ENCODE measurements at places on chromosomes 3 and 15.

GRCh38 chr15:58748040-58748851, 1.3 kb downstream of the ADAM10 start:
- DNase-seq, result peak; percentile 30

- peak; percentile 28 for DNase-seq
Measured at GRCh38 chr3:100254168-100254777, 6.5 kb upstream of the TBC1D23 start.

- DNase-seq, result no peak
Measured at GRCh38 chr3:150023239-150023636, 52.5 kb upstream of the PFN2 start.

DNA sequence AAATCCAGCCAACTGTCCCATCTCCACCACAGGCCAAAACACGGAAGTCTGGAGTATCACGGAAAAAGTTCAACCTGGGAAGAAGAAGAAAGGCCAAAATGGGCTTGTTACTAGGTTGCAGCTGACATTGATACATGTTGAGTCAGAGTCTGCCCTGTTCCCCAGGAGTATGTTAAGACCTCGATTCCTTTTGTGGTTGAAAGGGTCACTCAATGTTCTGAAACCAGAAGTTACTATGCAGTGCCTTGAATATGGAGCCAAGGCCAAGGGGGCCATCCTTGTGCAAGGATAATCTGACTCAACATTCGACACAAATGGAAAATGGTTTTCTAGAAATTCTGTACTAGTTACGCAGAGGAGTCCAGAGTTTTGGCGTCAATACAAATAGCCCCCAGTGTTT, 104.2 kb downstream of the DGKG start:
- no peak for DNase-seq

DNA sequence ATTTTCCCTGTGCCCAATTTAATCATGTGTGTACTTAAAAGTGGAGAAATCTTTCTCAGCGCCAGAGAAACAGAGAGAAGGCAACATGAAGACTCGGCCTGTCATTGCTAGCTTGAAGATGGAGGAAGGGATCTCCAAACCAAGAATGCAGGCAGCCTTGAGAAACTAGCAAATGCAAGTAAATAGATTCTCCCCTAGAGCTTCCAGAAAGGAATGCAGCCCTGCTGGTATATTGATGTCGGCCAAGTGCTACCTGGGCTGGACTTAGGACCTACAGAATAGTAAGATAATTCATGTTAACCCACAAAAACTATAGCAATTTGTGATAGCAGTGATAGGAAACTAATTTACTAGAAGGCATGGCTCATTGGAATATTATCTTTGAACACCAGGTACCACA, 150.9 kb upstream of the ABI3BP start:
- no peak for DNase-seq

- no peak for DNase-seq
Measured at GRCh38 chr3:125098611-125099291, 43.0 kb upstream of the HEG1 start.

- no peak for DNase-seq
Measured at GRCh38 chr3:194537732-194538247, 51.0 kb upstream of the ATP13A3 start.

GRCh38 chr15:94266789-94267188, 35.4 kb downstream of the MCTP2 start:
- no peak for DNase-seq

DNA sequence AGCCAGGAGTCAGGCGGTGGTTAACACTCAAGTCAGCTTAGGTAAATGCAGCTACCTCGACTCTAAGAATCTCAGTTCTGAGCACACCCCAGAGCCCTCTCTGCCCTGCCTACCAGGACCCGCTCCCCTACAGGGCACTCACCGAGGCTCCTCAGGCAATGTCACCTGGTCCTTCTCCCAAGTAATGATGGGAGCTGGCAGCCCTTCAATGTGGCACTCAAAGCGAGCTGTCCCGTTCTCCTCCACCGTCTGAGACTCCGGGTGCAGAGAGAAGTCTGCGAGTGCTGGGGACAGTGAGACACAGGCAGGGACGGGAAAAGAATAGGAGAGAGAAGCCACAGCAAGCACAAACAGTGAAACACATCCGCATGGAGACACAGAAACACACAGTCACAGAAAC, 12.7 kb downstream of the IGDCC4 start:
- no peak for DNase-seq

DNA sequence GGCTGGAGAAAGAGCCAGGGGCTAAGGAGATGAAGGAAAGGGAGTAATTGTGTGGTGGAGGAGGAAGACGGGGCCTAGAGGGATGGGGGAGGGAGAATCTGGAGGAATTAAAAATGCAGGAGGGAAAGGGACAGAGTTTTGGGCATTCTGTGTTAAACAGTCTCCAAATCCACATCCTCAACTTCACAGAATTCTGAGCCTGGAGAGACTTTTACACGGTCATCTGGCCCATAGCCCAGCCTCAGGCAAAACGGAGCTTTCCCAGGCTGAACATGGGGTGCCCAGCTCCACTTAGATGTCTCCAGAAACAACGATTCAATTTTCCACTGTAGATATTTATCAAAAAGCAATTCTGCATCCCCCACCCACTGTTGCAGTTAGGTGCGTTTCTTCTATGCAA, 137.6 kb upstream of the HACD2 start:
- no peak for DNase-seq

GRCh38 chr3:15794842-15795650, 2.7 kb downstream of the ANKRD28 start:
- no peak for DNase-seq

DNA sequence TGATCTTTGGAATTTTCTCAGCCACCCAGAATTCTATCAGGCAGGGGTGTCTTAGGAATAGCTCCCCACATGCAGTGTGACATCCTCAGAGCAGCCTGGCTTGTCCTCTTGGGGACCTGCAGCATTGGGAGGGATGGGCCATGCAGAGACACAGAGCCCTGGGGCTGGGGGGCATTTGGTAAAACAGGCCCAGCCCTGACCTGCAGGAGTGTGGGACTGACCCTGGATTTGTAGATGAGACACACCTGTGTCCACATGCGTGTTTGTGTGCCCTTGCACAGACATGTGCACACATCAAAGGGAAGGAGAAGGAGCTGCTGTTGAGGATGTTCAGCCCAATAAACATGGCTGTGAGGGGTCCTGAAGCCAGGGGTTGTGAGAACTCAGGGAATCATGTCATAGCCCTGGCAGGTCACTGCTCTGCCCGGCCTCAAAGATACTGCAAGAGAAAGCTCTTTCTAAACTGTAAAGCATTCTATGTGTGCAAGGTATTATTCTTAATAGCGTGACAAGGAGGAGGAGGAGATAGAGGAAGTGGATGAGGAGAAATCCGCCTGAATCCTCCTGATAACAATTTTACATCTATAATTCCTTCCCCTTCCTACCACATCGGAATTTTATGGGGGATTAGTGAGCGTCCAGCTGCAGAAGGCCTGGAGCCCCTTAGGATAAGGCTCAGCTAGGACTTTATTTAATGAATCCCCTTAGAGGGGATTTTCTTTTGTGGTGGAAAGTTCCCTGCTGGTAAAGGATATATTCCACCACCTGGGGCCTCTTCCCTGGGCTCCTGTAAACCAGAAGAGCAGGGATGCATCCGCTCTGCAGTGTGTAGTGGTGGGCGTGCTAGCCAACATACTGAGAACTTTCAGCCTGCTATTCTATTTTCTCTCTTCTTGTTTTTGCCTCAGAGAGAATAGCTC, 245.5 kb downstream of the EPHB1 start:
- DNase-seq, result no peak

- no peak for DNase-seq
Measured at GRCh38 chr15:69328739-69329138, 30.0 kb downstream of the PAQR5 start.

- no peak for DNase-seq
Measured at GRCh38 chr15:37981775-37982174, 47.3 kb downstream of the TMCO5A start.

GRCh38 chr3:42439261-42440115, 29.1 kb upstream of the LYZL4 start:
- DNase-seq, result no peak

DNA sequence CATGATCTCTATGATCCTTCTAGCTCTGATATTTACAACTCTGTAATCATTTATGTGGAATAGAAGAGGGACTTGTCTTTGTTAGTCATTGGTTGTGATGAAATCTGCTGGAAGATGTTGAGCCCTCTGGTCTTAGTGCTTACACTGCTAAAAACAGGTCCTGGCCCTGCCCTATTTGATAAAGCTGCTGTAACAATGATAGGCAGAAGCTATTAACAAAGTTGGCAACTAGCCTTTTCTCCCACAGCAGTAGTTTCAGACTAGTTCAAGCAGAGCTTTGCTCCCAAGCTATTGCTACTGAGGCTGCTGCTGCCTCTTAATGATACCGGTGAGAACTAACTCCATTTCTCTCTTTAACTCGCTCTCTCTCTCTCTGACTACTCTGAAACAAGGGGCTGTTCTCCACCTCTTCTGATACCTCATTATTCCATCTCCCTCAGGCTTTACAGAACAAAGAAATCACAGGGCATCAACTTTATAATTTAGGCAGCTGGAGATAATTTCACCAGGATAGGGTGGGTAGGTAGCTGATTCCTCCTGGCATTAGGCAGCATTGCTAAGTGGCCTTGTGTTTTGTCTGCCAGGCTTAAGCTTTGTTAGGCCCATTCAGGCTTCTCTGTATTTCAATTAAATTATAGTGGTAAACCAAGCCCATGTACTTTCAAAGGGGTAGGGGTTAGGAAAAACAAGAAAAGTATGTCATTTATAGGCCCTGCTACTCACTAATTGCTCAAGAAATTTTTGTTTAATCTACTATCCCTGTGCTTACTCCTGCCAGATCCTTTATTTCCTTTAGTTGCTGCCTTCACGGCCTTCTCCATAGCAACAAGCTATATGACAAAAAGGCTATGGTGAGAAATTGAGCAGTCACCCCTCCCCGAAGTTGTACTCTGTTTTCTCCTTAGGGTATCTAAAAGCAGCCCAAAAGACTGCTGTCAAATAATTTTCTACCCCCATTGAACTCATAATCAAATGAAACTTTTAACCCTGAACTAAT, 139.6 kb downstream of the RBPMS2 start:
- no peak for DNase-seq

DNA sequence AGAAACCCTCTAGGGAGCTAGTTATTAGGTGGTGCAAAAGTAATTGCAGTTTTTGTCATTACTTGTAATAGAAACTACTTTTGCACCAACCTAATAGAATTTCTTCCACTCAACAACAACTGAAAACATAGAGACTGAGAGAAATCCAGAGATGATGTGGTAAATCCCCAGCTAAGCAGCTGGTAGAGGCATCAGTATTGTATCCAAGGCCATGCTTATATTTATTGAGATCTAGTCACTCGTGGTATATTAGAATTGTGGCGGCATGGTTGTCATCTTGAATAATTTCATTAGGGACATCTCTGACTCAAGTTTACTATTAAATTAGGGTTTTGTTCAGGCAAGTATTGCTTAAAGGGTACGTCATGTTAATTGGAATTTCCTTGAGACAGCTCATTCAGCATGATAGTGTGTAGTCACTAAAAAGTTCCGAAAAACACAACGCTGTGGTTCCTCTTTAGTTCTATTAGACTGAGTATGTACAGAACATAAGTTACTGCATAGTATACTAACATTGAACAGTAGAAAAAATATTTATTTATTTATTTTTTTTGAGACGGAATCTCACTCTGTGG, 35.3 kb downstream of the PAK2 start:
- DNase-seq, result no peak

DNA sequence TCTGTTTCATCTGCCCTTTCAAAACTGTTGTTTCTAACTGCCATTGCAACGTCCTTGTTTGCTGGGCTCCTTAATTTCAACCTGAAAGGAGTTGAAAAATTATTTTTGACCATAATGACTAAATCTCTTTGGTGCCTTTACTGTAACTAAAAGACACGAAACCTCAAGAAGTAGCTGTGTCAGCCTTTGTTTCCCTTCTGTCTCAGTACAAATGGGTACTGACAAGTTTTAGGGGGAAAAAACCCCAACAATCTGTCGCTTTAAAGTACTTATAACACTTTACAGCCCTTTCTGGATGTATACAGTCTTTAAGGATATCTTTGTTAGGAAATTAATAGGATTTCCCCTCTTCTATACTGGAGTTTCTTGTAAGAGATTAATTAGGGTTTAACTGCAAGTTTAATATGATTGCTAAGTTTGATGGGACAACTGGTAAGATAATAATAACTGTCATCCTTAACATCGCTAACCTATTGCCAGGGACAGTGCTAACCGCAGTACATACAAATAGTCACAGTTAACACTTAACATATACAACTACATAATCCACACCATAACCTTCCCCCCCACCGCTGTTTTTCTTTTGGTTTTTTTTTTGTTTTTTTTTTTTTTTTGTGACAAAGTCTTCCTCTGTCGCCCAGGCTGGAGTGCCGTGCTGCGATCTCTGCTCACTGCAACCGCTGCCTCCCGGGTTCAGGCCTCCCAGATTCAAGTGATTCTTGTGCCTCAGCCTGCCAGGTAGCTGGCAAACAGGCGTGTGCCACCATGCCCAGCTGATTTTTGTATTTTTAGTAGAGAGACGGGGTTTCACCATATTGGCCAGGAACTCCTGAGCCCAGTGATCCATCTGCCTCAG, 1.7 kb downstream of the GXYLT2 start:
- DNase-seq, result no peak

DNA sequence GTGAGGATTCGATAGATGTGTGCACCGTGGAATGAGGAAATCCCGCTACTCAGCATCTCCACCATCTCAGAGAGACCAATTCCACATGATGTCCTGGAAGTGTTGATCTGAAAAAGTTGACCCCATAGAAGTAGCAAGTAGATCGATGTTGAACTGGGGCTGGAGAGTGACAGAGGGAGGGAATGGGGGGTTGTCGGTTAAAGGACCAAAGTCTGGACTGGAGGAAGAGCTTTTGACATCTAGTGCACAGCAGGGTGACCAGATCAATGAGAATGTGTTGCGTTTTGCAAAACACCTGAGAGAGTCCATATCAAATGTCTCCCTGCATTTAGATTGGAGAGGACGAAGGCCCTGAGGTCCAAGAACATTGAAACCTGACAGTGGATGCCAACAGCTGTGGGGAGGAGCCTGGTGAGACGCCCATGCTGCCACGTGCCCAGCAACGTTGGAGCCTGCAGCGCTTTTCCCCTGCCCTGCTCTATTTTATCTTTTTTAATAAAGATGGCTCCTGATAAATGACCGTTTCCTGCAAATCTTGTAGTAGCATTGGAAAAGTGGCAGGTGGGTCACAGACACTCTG, 30.1 kb upstream of the RPL32 start:
- DNase-seq, result no peak

- DNase-seq, result no peak
Measured at GRCh38 chr3:37909067-37909911, 47.6 kb downstream of the CTDSPL start.

- DNase-seq, result no peak
Measured at GRCh38 chr3:73766599-73767381, 142.0 kb upstream of the PDZRN3 start.

DNA sequence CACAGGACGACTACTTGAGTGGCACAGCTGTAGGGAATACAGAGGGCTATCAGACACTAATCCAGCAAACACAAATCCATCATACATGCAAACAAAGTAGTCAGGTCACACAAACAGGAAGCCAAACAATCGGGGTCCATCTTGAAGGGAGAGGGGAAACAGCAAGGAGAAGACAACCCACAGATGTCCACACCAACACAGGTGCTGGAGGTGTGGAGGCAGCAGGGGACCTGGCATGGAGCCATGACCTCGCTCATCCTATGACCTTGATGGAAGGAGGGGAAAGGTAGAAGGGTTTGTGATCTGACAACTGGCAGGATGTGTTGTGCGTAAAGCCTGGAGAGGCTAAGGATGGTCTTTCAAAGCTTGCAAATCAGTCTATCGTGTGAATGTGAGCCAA, 39.9 kb upstream of the SKOR1 start:
- no peak for DNase-seq

GRCh38 chr3:112333381-112334317, 693 bp downstream of the CD200 start:
- DNase-seq, result no peak

GRCh38 chr15:84772467-84772866, 24.1 kb downstream of the ZNF592 start:
- DNase-seq, result no peak

All from CD4-positive, alpha-beta T cell treated with Interleukin-15 for 4 hours (primary cell).